ENCODE measurements at places on chromosomes 2 and 18.

DNA sequence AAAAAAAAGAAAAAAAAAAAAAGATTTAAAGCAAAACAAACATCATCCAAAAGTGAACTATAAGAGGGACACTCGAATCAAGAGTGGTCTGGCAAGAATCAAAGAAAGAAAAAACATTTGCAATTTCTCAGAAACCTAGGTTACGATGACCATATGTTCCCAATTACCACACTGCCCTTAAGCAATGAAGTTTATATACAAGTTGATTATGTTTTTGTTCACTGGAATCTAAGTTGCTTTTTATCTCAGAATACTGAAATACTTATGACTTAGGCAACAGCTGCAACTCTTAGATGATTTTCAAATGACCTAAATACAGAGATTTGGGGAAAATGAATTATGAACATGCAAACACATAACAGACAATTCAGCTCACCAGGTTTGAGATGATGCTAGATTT lies 597.1 kb upstream of the CHAC2 start:
- no peak for DNase-seq

DNA sequence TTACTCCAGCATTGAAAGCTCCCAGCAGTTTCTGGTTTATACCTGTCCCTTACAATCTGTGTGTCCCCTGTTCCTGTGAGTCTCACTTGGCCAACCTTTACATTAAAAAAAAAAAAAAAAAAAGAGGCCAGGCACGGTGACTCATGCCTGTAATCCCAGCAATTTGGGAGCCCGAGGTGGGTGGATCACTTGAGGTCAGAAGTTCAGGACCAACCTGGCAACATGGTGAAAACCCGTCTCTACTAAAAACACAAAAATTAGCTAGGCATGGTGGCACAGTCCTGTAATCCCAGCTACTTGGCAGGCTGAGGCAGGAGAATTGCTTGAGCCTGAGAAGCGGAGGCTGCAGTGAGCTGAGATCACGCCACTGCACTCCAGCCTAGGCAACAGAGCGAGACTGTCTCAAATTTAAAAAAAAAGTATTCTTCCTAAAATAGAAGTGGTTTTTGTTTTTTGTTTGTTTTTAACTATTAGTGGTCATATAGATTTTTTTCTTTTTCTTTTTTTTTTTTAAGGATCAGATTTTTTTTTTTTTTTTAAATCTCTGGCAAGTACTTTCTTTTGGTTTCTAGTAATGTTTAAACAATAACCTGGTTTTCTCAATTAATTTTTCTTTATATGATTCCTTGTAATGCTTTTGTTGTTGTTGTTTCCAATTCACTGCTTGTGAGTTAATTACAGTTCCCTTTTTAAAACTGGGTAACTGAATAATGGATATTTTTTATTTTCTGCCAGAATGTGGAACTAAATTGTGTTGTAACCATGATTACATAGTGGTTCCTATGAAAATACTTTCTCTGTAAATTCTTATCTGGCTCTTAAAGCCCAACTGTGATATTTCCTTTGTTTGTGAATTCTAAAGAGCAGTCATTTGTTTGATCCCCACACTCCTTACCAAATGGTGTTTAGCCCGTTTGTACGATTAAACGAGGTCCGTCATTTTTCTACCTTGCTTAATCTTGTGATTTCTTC lies 116.8 kb downstream of the CTAGE1 start:
- no peak for DNase-seq

GRCh38 chr2:46239175-46239846 lies 57.9 kb upstream of the EPAS1 start:
- DNase-seq, result no peak

- DNase-seq, result no peak
Observed at GRCh38 chr2:69017835-69018234, 4.9 kb downstream of the ANTXR1 start.

- DNase-seq, result no peak
Observed at GRCh38 chr2:47227532-47228279, 72.6 kb upstream of the STPG4 start.

- DNase-seq, result no peak
Observed at GRCh38 chr2:61229936-61230335, 67.9 kb downstream of the C2orf74 start.

- no peak for DNase-seq
Observed at GRCh38 chr2:27446057-27446456, 3.9 kb downstream of the KRTCAP3 start.

GRCh38 chr18:9243029-9243428 lies 91.5 kb upstream of the TWSG1 start:
- no peak for DNase-seq

DNA sequence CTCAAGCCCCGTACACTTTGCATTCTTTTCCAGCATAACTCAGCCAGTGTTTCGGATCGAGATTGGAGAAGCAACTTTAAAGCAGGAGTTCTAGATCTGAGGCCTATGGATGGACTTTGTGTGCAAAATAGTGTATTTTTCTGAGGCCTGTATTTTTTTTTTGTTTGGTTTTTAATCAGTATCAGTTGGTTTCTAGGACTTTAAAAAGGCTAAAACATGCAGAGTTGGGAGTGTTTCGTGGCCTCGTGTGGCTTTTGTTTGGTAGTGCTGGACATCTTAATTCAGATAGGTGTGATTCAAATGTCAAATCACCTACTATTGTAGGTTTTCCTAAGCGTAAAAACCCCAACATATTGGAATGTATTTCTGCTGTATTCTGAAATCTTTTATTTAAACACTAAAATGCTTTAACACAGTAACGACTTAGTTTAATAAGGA lies 282 bp upstream of the PUS10 start:
- DNase-seq, result no peak

- DNase-seq, result peak; percentile 38
Observed at GRCh38 chr2:98771721-98772524, 41.0 kb upstream of the MGAT4A start.

DNA sequence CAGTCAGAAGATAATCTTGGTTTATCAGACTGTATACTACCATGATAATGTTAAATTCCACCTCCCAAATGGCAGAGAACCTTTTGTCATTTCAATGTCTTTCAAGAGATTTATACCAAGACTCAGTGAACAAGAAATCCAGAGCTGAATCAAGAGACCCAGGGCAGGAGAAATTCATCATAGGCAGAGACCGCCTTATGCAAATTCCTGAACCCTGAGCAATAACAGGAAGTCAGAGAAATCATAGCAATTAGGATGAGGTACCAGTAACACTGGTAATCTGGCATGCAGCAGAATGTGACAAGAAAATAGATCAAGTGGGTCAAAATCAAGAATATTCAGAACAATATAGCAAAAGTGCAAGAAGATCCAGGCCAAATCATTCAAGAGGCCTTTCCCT lies 412.4 kb upstream of the LRATD1 start:
- no peak for DNase-seq

- DNase-seq, result no peak
Observed at GRCh38 chr2:56271275-56271674, 87.5 kb downstream of the CCDC85A start.

GRCh38 chr2:17166506-17166905 lies 351.7 kb downstream of the RAD51AP2 start:
- DNase-seq, result no peak

DNA sequence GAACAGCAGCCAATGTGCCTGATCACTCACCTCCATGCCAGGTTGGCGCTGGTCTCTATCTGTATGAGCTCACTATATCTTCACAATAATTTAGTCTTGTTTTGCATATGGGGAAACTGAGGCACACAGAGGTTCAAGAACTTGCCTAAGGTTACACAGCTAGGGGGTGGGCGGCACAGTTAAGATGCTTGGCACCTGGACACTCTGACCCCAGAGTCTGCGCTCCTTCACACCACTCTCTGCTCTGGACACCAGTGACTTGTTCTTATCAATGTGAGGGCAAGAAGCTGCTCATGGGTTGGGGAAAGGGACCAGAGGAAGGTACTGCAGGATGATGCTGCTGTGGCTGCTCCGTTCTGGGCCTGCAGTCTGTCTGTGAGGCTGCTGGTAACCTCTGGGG lies 27.1 kb downstream of the FBLN7 start:
- DNase-seq, result no peak

GRCh38 chr18:45793264-45793965 lies 32.1 kb upstream of the SIGLEC15 start:
- DNase-seq, result no peak

GRCh38 chr2:166671235-166671634 lies 177.2 kb upstream of the SCN7A start:
- no peak for DNase-seq

GRCh38 chr2:45650851-45651414 lies 542 bp upstream of the PRKCE start:
- peak; percentile 92 for DNase-seq

- DNase-seq, result no peak
Observed at GRCh38 chr2:36556842-36557241, 41.1 kb downstream of the FEZ2 start.

- no peak for DNase-seq
Observed at GRCh38 chr2:176076796-176077195, 7.0 kb downstream of the EVX2 start.

- no peak for DNase-seq
Observed at GRCh38 chr2:56380861-56381260, 197.1 kb downstream of the CCDC85A start.

DNA sequence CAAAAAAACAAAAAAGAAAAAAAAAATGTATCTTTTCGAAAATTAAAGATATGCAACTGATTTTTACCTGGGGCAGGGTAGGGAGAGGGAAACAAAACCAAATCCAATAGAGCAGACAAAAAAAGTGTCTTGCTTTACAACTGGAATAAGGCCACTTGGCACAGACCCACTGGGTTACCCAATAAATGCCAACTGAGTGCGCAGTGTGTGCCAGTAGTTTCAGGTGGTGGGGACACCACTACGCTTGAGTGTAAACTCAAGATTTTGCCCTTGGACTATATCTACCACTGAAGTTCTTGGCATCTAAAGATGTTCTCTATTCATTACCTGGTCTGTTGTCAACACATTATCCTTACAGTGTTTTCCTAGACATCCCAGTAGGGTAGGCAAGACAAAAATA lies 16.3 kb downstream of the VPS4B start:
- DNase-seq, result no peak

DNA sequence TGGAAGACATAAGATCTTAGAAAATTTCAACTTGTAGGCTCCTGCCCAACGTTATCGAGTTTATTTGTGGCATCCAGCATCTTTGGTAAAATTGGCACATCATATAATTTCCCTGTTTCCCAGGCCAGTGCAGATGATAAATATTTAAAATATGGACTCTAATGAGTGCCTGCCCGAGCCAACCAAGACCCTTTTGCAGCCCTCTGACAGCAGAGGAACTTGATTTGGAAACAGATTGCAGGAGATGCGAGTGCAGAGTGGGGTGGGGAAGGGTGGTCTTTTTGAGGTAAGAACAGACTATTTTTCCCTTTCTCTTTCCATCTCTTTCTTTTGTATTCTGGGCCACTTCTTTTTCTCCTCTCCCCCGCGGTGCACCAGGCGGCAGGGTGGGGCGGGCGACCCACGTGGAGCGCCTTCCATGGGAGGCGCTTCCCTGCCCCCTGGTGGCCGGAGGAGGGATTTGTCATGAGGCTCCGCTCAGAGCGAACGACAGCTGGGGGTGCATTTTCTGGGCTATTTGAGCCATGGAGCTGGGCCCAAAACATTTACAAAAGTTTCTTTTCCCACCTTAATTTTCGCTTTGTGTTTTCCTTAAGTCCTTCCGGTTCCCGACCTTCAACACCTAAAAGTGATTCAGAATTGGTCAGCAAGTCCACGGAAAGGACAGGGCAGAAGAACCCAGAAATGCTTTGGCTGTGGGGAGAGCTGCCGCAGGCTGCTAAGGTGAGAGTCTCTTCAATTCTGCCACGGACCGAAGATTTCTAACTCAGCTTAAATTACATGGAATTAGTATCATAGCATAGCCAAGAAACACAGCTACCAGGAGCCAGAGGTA lies 32.7 kb downstream of the LPIN1 start:
- peak; percentile 90 for DNase-seq
